ENCODE measurements at places on chromosomes 2 and 18.
A peak's percentile ranks its signal among the peaks of the same experiment; 100 is the strongest.

GRCh38 chr2:201964631-201965206, 68.9 kb upstream of the FZD7 start:
- DNase-seq, result no peak

DNA sequence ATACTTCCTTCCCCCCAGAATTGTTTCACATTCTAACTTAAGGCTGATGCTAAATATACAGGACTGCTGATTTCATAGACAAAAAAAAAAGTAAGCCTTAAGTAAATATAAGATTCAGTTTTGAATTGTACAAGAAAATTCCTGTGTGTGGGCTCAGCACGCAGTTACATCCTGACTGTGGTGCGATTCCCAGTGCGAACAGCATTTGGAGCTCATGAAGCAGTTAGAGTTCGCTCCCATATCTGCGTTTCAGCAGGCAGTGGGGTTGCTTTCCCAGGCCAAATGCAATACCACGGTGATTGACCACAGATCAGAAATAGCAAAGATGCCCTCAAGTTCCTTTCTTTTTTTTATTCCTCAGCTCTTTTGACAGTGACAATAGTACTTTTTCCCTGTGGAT, 75.6 kb downstream of the SATB2 start:
- DNase-seq, result no peak

GRCh38 chr2:231034291-231034882, 2.9 kb upstream of the C2orf72 start:
- no peak for DNase-seq

- DNase-seq, result no peak
Observed at GRCh38 chr2:69178756-69179155, 165.8 kb downstream of the ANTXR1 start.

GRCh38 chr18:74303936-74304335, 11.7 kb upstream of the C18orf63 start:
- no peak for DNase-seq

DNA sequence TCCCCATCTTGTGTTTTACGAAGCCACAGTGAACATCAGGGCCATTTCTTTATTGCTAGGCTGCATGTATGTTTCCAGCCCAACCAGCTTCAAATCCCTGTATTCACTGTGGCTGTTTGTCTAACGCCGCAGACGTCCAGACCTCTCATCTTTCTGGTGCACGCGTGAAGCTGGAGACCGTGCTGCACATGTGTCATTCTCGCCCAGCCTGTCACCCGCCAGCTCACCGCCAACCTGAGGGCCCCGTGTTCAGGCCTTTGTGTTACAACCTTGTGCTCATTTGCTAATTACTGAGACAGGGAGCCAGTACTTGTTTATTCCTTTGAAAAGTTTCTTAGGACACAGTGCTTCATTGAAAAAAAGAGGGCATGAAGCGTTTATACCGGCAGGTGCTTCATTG, 21.4 kb downstream of the SALL3 start:
- DNase-seq, result no peak

DNA sequence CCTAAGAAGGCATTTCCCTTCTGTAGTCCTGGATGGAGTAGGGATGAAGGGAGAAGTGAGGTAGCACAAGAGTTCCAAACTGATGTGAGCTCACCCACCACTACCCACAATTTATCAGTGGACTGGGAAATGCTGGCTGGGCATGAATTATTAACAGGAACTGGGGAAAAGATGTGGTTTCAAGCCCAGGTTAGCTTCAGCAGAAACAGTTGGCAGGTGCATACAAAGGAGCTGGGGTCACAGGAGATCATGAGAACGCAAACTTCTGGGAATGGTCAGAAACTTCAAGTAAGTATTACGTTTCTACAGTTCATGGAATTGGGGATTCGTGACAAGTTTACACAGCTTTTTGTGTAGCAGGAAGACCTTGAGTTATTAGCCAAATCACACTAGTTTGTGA, 5.4 kb downstream of the CCDC141 start:
- no peak for DNase-seq

GRCh38 chr2:200578778-200579177, 7.0 kb upstream of the AOX1 start:
- DNase-seq, result no peak

GRCh38 chr18:63832470-63832869, 55.0 kb upstream of the SERPINB2 start:
- DNase-seq, result no peak

DNA sequence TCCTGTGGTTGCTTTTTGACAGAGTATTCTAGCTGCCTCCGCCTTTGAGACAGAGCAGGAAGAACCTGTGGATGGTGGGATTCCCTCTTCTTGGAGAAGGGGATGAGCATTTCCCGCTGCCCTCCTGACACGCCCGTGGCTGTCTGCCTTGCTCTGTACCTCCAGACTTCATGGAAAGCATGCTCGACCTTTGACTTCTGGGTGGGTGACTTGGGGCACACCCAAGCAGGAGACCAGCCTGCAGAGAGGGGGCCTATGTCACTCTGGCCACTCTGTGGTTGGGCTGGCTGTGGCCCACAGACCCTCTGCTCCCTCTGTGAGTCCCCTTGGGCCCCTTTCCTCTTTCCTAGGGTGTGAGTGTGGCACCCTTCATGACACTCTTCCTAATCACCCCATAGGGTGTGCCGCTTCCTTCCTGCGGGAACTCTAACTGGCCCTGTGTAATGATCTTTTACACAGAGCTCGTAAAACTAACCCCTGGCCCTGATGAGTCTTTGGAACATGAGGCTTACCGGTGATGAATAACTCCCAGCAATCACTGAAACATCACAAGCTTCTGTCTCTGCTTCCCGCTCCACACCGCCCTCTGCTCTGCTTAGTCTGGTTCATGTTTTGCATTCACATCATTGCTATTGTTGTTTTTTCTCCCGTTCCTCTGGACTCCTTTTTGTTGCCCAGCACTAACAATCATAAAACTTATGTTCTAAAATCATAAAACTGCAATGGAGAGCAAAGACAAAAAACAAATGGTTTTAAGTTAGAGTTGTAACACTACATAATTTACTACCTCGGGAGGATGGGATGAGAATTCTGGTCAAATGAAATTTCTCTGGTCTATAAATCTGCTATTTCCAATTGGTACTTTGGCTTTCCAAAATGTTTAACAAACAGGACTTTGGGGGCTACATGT, 101.1 kb downstream of the SH3YL1 start:
- no peak for DNase-seq

DNA sequence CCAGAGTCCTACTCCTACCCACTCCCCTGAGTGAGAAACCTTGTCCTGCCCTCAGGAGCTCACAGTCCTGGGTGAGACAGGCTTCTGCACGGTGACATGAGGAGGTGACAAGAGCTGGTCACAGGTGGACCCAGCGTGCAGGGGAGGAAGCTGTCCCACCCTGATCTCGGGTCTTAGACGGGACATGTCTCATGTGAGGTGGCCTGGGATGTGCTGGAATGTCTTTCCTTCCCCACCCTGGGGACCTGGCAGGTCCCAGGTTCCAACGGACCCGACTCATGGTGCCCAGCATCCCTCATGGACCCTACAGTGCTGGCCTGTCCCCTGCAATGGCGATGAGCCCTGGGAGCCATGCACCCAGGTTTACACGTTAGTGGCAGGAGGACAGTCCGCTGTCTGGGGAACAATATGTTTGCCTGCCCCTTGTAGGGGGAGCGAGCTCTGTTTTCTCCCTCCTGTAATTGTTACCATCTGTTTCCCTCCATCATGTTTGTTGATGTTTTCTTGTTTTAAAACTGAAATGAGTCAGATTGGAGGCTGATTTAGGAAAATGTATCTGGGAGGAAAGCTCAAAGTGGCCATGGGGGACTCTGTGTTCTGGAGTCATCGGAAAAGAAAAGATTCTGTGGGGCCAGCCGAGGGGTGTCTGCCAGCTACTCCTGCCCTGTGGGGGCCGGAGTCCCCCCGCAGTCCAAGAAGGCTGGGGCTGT, 238.1 kb downstream of the KLHL29 start:
- no peak for DNase-seq

- DNase-seq, result peak; percentile 92
Observed at GRCh38 chr2:237474931-237475703, 11.9 kb upstream of the MLPH start.

DNA sequence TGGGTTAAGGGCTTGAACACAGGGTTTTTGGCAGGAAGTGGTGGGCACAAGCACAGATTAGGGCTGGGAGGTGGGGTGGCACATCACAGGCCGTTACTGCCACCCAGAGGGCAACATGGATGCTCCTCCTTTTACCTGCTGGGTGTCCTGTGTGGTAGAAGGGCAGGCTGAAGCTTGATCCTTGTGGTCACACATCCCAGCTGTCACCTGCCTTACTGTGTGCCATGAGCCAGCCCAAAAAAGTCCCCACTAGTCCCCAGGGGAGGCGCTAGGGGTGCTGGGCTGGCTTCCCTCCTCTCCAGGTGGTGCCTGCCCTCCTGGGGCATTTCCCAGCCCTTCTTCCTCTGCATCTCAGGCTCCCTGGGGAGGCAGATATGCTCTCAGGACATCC, 50.5 kb upstream of the ALPP start:
- DNase-seq, result no peak

GRCh38 chr2:130389358-130389757, 33.5 kb downstream of the PTPN18 start:
- no peak for DNase-seq

- DNase-seq, result no peak
Observed at GRCh38 chr2:215262741-215263362, 49.0 kb upstream of the ATIC start.

DNA sequence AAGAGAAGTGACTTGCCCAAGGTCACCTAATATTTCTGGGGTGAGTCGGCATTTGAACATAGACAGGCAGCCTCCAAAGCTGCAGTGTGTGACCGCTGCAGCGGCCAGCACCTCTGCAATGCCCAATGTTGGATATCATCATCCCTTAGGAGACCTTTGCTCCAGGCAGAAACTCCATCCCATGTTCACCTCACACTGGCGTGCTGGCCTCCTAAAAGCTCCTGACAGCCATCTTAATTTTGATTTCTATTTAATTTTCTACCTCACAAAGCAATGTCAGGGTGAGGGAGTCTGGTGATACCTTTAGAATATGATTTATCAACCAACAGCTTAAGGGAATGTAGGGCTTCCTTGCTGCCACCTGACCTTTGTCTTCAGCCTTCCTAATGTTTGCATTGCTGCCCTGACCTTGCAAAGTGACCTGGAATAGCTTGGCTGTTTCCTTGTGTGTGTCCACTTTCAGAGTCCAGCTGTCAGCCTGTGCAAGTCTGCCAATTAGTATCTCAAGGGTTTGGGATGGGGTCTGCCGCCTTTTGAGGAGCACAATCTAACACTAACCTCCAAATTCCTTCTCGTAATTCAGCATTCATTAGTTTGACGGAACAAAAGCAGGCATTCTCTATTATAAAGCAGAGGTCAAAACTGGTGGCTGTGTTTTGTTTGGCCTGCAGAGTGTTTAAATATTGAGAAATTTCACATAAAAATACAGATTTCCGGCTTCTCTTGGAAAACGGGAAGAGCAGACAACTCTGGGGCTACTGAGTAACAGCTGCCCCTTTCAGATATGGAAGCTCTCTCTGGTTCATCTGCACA, 127.6 kb downstream of the PLEKHM3 start:
- peak; percentile 60 for DNase-seq

- DNase-seq, result no peak
Observed at GRCh38 chr2:49050265-49050664, 104.0 kb downstream of the FSHR start.

DNA sequence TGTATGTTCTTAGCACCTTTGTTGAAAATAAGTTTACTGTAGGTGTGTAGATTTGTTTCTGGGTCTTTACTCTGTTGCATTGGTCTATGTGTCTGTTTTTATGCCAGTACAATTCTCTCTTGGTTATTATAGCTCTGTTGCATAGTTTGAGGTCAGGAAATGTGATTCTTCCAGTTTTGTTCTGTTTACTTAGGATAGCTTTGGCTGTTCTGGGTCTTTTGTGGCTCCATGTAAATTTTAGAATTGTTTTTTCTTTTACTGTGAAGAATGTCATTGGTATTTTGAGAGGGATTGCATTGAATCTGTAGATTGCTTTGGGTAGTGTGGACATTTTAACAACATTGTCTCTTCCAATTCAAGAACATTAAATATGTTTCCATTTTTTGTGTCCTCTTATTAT, 69.1 kb downstream of the ANKRD62 start:
- DNase-seq, result no peak

GRCh38 chr2:54429811-54430551, 26.1 kb upstream of the SPTBN1 start:
- DNase-seq, result no peak

DNA sequence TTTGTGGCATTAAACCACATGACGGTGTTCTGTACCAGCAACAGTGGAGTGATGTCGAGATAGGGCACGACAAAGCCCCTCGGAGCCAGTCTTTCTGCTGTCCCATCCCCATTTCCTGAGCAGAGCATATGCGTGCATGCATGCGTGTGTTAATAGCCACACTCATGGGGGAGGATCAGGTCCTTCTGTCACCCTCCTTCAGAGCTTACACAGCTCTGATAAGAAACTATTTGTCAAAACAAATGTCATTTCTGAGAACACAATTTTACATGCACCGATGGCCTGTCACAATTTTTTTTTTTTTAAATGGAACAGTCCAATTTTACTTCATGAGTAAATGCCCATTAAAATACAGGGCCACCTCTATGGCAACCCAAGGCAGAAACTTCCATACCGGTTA, 95.9 kb upstream of the ZBTB14 start:
- DNase-seq, result no peak

GRCh38 chr18:26813043-26813442, 52.5 kb downstream of the AQP4 start:
- peak; percentile 66 for DNase-seq

DNA sequence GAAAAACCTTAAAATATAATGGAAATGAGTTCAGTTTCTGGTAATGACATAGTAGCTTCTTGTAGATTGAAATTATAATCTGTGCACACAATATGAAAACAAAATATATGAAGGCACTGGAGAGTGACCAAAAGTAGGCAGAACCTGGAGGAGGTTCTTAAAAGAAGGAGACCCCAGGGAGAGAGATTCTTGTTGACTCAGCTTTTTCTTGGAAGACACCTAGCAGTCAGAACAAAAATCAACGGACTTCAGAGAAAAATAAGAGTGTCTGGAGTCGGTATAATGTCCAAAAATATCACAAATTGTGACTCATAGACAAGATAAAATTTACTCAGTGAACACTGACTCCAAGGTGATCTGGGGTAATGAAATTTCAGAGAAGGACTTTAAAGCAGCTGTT, 286.5 kb downstream of the CCDC178 start:
- no peak for DNase-seq

- no peak for DNase-seq
Observed at GRCh38 chr2:135708159-135708558, 33.5 kb upstream of the UBXN4 start.

DNA sequence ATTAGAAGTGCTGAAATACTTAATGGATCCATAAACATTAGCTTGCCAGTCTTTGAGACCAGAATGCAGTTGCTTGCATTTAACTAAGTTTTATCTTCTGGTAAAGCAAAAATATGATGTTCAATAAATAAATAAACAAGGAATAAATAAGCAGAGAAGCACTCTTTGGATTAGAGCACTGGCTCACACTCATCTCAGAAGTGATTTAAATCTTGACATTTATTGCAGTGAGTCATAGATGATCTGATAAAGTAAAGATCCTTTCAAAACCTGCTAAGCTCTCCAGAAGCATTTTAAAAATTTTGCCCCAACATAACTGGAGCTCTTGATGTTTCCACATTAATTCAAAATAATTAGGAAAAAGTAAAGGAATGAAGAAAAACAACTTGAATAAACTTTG, 66.8 kb downstream of the KYNU start:
- no peak for DNase-seq

Data from neural progenitor cell (in vitro differentiated cells).